D721Med (cell line): ENCODE measurements at places on chromosomes 12 and 14.

GRCh38 chr14:85125291-85125670 is 404.7 kb upstream of the FLRT2 start:
- no peak for DNase-seq

GRCh38 chr12:81520064-81520945 is 238.8 kb downstream of the PPFIA2 start:
- DNase-seq, result no peak

GRCh38 chr12:93453633-93454032 is 11.9 kb upstream of the UBE2N start:
- no peak for DNase-seq

DNA sequence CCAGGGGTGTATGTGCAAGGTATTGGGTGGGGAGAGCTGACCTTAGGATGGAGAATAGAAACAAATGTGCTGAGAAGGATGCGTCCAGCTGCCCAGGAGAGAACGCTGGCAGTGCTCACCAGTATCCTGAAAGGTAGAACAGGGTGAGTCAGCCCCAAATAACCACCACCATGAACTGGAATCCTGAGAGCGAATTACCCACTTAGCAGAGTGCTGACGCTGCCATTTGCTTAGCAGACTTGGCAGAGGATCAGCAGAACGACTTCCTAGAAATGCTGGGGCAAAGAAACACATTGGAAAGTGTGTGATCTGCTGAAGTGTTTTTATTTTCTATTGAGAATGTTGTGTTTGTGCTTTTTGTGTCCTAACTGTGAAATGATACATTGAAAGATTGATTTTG is 213.6 kb downstream of the ADGRD1 start:
- no peak for DNase-seq

DNA sequence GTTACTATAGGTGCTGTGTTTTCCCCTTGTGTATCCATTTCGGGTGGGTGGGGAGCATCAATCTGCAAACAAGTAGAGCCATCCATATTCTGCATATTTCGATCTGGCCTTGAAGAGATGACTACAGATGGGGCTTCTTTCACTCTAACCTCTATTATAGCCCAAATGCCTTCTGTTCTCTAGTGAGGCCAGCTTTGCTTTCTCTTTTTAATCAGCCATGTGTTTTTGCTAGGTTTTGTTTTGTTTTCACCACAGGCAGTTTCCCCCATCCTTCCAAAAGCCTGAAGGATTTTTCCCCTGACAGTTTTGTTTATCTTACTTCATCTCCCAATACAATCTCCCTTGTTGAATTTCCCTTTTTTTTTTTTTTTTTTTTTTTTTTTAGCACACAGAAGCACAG is 224.1 kb downstream of the BTG1 start:
- DNase-seq, result no peak

DNA sequence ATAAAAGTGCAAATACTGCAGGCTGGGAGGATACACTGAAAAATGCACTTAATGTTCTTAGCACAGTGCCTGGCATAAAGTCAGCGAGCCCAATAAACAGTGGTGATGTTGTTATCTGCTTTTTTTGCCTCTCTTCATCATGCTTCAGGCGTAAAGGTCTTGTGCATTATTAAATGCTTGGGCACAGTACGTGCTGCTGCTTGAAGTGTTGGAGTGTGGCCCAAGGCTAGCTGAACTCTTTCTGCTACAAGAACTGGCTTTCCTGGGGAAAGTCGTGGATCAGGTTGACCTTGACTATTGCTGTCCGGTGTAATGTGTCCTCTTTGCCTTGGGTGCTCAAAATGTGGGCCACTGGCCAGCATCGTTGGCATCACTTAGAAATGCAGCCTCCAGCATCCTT is 43.0 kb downstream of the SMOC1 start:
- DNase-seq, result no peak

DNA sequence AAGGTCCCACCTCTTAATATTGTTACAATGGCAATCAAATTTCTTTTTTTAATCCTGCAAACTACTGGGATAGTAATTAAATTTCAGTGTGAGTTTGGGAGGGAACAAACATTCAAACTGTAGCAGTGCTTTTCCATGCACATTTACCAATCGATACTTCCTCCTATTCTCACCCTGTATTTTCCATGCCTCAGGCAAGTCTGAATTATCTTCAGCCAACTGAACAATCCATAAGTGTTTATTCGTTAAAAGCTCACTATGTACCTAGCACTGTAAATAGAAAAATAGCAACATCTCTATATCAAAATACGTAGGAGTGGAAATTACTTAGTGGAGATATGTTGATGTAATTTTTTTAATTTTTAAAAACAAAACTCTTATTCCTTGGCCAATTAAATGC is 43.5 kb downstream of the CCDC177 start:
- no peak for DNase-seq

DNA sequence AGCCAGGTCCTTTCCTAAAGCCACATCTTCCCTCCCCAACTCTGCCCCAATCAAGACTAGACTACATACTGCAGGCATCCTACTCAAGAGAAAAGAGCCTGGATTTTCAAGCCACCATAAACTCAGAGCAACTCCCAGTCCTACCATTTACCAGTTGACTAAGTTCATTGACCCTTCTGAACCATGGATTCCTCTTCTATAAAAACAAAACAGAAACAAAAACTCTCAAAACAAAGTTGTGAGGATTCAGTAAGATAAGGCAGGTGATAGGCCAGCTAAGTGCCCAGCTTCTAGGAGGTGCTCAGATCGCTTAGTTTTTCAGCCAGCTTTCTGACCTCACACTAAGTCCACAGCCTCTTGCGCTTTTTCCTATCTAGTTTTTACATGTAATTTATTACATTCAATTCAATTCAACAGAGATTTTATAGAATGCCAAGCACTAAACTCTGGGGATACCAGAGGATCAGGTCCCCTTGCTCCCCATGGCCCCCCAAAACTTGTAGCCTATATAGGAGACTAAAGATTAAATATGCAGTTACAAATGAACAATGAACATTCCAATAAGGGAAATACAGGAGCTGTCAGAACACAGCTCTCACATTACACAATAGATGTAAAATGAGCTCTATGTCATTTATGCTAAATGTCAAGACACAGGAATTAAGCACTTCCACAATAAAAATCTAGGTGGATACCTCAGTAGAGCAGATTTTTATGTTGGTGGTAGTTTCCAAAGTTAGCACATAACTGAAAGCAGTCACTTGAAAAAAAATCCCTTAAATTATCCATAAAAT is 104.5 kb upstream of the EGLN3 start:
- no peak for DNase-seq

GRCh38 chr12:109549613-109550270 is 23.6 kb downstream of the MMAB start:
- no peak for DNase-seq
